ENCODE measurements at places on chromosomes 7 and 10.

DNA sequence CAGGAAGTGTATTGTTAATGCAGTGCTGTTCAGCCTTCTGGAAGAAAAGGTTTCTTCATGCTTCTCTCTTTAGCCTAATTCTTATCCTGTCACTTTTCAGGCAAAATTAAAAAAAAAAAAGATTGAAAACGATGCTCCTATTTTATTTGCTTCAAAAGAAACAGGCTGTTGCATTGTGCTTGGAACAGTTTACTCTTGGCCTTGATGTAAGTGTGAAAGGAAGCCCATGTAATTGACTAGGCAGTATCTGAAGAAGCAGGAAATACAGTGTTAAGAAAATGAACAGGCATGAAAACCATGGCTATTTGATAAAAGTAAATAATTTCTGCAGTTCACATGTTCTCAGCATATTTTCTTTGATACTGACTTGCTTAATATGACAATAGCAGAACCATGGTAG, 40.4 kb upstream of the ATRNL1 start:
- no peak for DNase-seq

DNA sequence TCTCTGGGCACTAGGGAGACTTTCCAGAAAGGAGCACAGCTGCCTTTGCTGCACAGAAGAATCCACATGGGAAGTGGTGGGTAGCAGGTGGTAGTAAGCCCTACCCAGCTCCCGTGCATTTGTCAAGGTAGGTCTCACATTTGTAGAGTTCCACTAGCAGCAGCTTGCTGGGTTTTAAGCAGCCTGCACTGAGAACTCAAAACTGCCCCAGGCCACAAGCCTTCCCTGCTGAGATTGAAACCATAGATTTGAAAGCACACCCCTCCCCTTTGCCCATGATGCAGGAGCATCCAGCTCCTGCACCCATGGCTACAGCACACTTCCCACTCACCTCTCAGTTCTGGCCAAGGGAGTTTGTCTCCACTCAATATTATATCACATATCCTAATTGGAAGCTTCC, 604.5 kb upstream of the STEAP1 start:
- no peak for DNase-seq

GRCh38 chr7:2222516-2222915, 10.2 kb downstream of the MAD1L1 start:
- no peak for DNase-seq

DNA sequence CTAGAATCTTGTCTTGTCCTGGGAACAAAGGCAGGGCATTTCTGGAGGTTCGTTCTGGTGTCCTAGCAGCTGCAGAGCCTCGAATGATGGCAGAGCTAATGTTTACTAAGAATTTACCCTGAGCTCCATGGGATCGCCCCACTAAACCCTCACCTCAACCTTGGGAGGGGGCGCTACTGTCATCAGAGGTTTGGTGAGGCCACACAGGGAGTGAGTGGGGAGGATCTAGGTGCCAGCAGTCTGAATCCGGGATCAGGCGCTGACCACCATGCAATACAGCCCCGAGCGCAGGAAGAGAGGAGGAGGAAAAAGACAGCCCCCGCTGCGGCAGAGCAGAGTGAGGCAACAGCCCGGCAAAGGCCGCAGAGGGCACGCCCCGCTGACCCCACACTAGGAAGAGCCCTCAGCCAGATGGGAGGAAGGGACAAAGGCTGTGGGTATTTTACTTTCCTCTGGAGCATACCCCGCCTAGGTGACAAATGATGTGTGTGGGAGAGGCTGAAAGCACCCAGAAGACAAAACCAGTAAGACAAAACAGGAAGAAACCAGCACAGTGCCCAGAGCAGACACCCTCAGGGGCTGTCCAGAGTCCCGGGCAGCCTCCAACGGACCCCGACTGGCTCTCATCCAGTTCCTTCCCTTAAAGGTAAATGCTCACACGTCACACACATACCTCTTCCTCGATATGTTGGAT, 103.5 kb downstream of the FAM53B start:
- DNase-seq: no peak

- no peak for DNase-seq
Observed at GRCh38 chr7:27690649-27691048, 28.0 kb upstream of the HIBADH start.

DNA sequence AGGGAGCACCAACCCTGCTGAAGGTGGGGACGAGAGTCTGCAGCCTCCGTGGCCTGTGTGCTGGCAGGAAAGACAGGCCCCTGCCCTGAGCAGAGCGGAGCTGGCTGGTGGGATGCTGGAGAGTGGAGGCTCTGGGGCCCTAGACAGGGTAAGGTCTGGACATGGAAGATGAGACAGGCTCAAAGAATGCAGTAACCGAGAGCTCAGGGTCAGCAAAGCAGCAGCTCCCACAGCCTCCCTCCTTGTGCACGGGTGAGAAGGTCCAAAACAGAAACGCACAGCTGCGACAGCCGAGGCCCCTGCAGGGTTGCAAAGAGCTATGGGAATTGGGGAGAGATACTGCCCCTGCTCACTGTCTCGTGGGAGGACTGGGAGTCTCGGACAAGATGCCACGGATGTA, 80.5 kb downstream of the TNS3 start:
- DNase-seq: no peak

GRCh38 chr10:21976739-21977138, 26.8 kb downstream of the DNAJC1 start:
- no peak for DNase-seq

- no peak for DNase-seq
Observed at GRCh38 chr7:28750981-28751380, 207.1 kb downstream of the TRIL start.

DNA sequence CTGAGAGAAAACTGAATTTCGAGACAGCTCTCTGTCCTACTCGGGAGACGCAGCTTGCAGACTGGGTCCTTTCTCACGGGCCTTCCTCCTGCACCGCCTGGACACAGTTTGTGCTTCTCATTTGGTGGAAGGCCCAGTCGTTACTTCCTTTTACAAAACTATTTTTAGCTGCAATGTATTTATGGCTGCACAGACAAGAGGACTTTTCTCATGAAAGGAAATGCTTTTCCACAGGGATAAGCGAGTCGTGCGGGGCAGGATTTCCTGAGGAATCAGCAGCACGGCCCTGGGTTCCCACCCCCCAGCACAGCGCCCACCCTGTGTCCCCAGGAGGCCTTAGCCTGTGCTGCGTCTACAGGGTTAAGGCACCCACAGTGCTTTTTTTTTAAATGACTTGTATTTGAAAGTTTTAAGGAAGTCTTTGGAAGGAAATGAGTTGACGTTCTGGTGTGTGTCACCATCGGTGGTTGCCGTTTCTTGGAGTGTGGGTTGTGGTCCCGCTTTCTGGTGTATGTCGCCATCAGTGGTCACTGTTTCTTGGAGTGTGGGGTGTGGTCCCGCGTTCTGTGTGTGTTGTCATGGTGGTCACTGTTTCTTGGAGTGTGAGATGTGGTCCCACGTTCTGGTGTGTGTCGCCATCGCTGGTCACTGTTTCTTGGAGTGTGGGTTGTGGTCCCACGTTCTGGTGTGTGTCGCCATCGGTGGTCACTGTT, 50.9 kb downstream of the INPP5A start:
- DNase-seq: no peak

DNA sequence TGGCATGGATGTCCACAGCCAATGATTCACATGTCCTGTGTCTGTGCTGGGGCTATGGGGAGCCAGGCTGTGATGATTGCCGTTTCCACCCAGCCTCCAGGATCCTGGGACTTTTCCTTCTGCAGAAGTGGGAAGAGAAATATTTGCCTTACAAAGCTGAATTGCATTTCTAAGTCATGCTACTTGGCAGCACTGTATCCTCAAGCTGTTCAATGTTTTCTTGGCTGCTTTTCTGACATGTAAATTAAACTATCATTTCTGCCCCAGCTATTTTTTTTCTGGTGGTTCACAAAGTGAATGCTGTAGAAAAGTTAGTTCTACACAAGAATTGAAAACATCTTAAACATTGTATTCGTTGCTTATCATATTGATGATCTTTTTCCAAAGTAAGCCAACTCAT, 51.9 kb upstream of the TCERG1L start:
- DNase-seq: no peak

DNA sequence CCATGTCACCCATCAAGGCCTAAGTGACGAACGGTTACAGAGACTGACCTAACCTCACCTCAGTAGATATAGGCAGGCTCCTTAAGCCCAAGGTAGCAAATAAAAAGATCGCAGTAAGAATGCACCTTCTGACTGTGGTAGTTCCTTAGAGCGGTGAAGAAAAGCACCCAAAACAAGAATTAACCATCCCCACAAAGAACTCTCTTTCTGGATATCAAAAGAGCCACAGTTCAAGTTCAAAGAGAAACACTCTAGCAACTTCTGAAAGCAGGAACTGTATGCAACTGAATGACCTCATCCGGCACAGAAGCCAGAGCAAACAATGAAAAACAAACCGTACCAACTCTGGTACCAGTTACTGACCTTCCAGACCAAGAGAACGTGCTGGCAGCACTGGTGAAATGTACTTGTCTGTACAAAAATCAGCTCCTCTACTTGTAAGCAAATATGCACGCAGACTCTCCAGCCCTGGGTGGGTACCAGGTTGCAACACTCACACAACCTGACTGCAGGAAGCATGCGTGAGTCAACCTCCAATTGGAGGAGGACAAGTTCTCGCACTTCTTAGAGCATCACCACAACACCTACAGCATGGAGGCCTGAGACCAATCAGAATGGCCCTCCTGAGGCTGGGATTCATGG, 202.7 kb downstream of the FAM107B start:
- DNase-seq: no peak

GRCh38 chr7:71430246-71430645, 298.3 kb downstream of the GALNT17 start:
- no peak for DNase-seq

DNA sequence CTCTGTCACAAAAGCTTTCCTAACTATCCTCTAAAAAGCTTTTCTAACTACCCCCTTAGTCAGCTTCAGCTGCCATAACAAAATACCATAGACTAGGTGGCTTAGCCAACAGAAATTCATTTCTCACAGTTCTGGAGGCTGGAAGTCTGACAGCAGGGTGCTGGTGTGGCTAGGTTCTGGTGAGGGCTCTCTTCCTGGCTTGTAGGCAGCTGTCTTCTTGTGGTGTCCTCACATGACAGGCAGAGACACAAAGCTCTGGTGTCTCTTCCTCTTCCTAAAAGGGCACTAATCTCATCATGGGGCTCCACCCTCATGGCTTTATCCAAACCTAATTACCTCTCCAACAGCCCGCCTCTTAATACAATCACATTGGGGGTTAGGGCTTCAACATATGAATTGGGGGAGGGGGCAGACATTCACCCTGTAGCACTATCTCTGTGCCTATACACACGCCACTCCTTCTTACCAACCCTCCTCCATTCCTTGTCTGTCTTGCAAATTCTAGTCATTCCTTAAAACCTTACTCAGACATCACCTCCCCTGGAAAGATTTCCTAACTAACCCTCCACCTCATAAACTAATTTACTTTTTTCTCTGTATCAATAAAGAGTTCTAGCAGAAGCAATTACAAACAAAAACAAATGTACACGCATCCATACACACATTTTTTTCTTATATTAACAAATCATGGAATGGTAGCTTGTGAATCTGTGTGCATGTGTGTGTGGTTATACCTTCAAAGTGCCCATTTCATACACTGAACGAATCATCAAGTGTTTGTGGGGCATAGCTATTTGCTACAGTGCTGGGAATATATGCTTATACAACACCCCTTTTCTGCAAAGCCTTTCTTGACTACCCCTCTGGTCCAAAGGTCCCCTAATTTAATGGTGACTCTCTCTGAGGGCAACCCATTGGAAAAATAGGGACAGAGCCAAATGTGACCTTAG, 26.4 kb downstream of the RHOBTB1 start:
- DNase-seq: no peak

DNA sequence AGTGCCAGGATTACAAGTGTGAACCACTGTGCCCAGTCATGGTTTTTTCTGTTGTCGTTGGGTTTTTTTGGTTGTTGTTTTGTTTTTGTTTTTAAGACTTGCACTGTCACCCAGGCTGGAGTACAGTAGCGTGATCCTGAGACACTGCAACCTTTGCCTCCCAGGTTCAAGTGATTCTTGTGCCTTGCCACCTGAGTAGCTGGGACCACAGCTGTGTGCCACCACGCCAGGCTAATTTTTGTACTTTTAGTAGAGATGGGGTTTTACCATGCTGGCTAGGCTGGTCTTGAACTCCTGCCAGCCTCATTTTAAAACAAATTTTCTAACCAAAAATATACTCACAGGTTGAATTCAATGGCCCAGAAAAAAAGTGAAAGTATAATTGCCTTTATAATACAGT, 174.1 kb downstream of the AHR start:
- DNase-seq: no peak

- no peak for DNase-seq
Observed at GRCh38 chr10:63627396-63627795, 106.2 kb downstream of the REEP3 start.

DNA sequence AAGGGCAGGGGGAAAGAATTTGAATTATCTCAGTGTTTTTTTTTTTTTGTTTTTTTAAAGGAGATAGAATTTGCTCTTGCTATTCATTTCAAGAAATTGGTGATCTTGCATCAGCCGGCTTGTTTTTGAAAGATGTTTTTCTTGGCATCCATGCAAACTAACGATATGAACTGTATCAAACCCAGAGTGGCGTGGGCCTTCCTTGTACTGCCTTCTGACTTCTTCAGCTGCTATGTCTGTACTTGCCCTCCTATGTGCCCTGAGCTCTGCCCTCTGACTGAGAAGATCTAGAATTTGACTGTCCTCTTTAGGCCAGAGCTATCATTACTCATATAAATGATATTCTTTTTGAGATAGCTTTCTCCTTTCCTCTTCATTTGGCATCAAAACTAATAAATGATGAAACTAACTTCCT, 183.1 kb downstream of the EXOC4 start:
- DNase-seq: no peak

DNA sequence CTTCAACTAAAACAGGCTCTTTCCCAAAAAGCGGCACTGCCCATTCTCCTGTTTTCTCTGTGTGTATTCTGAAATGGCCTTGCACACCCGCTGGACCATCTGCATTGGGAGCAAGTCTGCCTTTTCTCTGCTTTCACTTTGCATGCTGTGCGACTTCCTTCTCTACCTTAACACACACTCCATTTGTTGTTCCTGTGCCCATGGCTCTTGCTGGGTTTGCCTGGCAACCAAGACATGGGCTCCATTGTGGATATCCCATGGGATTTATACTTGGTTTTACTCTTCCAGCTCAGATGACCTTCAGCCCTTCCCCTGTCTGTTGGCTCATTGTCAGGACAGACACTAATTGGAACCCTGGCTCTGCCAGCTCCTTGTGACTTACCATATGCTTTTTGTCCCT, 465.3 kb downstream of the REEP3 start:
- no peak for DNase-seq

Data from activated gamma-delta T cell (primary cell).